Endodermal cell (in vitro differentiated cells): ENCODE measurements at places on chromosomes 2 and 18. TPM values are rescaled to one million over a fixed set of nuclear protein-coding genes. Genes with fewer than 3 reads are reported as not detected.

The ANKRD62 gene
- total RNA-seq: not detected in 2 replicates

- no peaks in the 10 kb centered on the region for H3K27me3 ChIP-seq
- no peaks in the 10 kb centered on the region for H3K4me1 ChIP-seq
- no peak overlapping the region for H3K27ac ChIP-seq
- H3K4me3 ChIP-seq: no peak overlapping the region
- DNase-seq: no peak
Measured at GRCh38 chr2:16709769-16710168, 44.1 kb upstream of the CYRIA start.

The FHOD3 gene
- total RNA-seq: 1.5 and 2.8 TPM in 2 replicates

DNA sequence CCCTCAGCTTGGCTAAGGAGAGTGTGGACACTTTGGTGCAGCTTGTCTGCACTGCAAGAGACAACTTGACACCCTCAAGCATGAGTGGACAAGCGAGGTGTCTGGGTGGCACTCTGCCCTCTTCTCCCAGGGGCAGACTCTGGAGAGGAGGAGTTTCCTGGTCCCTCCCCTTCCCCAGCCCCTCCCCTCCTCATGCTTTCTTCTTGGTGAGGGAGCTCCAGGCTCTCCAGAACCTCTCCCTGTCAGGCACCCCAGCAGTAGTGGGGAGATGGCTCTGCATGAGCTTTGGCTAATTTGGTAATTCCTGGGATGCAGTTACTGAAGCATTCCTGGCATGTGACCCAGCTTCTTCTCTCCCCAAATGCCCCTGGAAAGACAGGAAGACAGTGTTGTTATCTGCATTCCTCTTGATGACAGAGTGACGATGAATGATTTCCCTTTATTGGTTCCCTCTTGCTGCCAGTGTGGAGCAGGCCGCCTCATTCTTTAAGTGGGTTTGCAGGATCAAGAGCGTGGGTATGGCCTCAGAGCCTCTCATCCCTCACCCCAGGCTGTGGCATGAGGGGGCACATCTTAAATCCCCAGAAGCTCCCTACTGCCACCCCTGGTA is 89.2 kb downstream of the STPG4 start:
- H3K27ac ChIP-seq: no peak overlapping the region
- DNase-seq: no peak
- H3K4me1 ChIP-seq: peaks cover 12% of the 10 kb centered on the region
- no peaks in the 10 kb centered on the region for H3K27me3 ChIP-seq

The IL36B gene
- total RNA-seq: not detected in 3 replicates

GRCh38 chr2:29226375-29226774 is 111.2 kb downstream of the CLIP4 start:
- H3K27me3 ChIP-seq: no peaks in the 10 kb centered on the region
- H3K4me3 ChIP-seq: no peak overlapping the region
- no peaks in the 10 kb centered on the region for H3K4me1 ChIP-seq

The VWA3B gene
- total RNA-seq: 0.64 and 1.0 TPM in 2 replicates

The PLEK gene
- not detected in 2 replicates for total RNA-seq

The GALNT5 gene
- total RNA-seq: 0.05 TPM in 1 of 2 replicates, not detected in the other

- H3K27me3 ChIP-seq: no peaks in the 10 kb centered on the region
- no peak overlapping the region for H3K27ac ChIP-seq
- H3K4me1 ChIP-seq: peaks cover 8% of the 10 kb centered on the region
- H3K4me3 ChIP-seq: no peak overlapping the region
Measured at GRCh38 chr2:179592167-179592936, 269.1 kb downstream of the ZNF385B start.

GRCh38 chr2:67872481-67872880 is 190.3 kb downstream of the C1D start:
- no peaks in the 10 kb centered on the region for H3K27me3 ChIP-seq
- no peak overlapping the region for H3K4me3 ChIP-seq
- no peaks in the 10 kb centered on the region for H3K4me1 ChIP-seq
- H3K27ac ChIP-seq: no peak overlapping the region

DNA sequence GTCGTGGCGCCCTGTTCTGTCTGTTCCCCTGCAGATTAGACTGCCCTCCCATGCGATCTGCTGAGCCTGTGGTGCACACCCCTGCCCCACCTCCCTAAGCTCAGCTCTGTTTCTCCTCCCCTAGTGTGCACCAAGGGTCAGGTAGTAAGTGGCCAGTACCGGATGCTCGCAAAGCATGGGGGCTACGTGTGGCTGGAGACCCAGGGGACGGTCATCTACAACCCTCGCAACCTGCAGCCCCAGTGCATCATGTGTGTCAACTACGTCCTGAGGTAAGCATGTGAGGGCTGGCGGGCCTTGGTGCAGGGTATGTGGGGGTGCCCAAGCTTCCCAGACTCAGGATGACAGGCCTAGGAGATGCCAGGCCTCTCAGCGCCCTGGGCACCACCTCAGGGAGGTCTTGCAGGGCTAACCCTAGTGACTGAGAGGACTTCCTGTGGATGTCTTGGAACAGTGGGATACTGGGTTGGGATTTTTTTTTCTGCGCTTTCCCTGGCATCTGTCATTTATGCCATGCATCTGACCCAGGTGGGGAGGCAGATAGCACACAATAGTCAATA is 78.4 kb downstream of the EPAS1 start:
- no peaks in the 10 kb centered on the region for H3K4me1 ChIP-seq
- H3K27me3 ChIP-seq: no peaks in the 10 kb centered on the region
- H3K36me3 ChIP-seq: no peaks in the 10 kb centered on the region
- DNase-seq: peak; percentile 28
- H3K27ac ChIP-seq: no peak overlapping the region

The SAP130 gene
- total RNA-seq: 33.5 to 67.4 TPM (median 58.9 TPM) in 3 replicates

DNA sequence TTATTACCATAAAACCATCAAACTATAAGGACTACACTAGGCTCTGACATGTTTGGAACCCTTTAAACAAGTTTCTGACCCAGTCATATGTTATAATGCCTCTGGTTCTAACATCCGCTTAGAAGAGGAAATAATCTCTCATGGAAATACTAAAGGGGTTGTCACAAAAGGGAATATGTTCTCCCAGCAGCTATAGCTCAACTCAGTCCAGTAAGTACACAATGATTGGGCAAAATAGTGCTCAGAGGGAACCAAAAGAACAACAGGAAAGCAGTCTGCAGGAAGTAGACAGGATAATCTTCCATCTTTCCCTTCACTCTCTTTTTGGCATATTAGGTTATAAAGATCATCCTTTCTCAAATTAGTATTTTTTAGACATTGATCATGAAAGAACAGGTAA is 4.3 kb downstream of the SRBD1 start:
- no peaks in the 10 kb centered on the region for H3K27me3 ChIP-seq
- DNase-seq: no peak
- H3K4me1 ChIP-seq: no peaks in the 10 kb centered on the region

The EFHD1 gene
- total RNA-seq: 10.8 to 16.2 TPM (median 12.5 TPM) in 3 replicates

The CNDP2 gene
- total RNA-seq: 178 to 416 TPM (median 385 TPM) in 3 replicates

The CRYGC gene
- not detected in 2 replicates for total RNA-seq

DNA sequence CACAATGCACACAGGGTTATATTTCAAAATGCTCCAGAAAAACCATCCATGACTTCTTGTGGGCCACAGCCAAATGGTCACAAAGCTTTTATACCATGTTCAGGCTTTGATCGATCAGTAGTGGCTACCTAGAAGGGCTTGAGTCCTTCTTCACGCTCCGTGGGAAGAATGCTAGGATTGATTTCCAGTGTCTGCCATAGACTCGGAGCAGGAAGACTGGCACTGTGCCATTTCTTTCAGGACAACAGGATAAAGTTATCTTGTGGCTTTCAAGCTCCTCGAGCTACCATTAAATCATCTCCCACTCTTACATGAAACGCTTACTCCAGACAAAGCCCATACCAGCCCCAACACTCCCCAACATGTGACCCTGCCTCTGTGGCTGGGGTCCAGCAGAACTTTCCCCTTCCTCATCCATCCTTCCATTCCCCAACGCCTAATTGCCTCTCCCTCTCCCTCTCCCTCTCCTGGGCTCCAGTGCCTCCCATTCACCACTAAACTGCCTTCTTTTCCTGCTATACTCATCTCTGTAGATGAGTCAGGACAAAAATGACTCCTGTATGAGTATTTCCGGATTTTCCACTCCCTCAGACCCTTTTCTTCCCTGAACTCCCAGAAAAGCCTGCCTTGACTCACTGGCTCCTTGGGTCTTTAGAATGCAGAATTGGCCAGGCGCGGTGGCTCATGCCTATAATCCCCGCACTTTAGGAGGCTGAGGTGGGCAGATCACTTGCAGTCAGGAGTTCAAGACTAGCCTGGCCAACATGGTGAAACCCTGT is 40.9 kb downstream of the ADD2 start:
- no peaks in the 10 kb centered on the region for H3K36me3 ChIP-seq
- no peak for DNase-seq
- H3K4me1 ChIP-seq: peaks cover 5% of the 10 kb centered on the region
- H3K4me3 ChIP-seq: no peak overlapping the region
- no peaks in the 10 kb centered on the region for H3K27me3 ChIP-seq
- no peak overlapping the region for H3K27ac ChIP-seq

The BCL2 gene
- total RNA-seq: 1.2 and 1.4 TPM in 2 replicates

DNA sequence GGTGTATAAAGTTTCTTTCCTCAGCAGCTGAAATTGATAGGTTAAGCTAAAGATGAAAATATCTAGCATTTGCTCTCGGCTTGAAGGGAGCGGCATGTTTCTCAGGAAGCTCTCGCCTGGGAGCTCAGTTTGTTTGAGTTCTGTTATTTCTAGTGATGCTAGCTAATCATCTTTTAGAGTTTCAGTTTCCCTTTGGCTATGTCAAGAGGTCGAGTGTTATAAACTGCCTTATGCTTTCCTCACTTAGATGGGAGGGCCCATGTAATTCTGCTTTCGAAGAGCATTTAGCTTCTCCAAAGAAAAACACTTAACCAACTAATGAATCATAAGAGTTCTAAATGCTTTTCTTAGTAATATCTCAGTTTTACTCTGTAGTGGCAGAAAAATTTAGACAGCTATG is 33.6 kb downstream of the PLCL1 start:
- H3K36me3 ChIP-seq: no peaks in the 10 kb centered on the region
- no peak overlapping the region for H3K4me3 ChIP-seq
- H3K27ac ChIP-seq: no peak overlapping the region
- no peak for DNase-seq
- H3K27me3 ChIP-seq: peaks cover 6% of the 10 kb centered on the region
- no peaks in the 10 kb centered on the region for H3K4me1 ChIP-seq

The SH3RF3 gene
- total RNA-seq: 1.8 TPM in 2 replicates
